ENCODE measurements at places on chromosomes 3 and 15.

- no peak for DNase-seq
Measured at GRCh38 chr3:181326637-181327223, 337.2 kb upstream of the DNAJC19 start.

DNA sequence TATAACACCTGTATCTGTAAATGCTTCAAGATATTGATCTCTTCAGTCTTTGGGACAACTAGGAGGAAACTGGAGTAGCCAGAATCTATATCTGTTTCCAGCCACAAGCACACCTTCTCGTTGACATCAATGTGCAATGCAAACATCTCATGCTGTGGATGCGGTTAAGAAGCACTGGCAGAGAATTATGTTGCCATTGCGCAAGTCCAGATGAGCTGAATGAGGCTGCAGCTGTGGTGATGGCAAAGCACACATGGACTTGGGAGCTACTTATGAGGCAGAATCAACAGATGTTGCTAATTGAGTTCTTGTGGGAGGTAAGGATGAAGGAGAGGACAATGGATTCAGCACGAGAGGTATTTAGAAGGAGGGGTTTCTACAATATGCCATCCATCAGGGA lies 90.9 kb downstream of the STRIT1 start:
- no peak for DNase-seq

- no peak for DNase-seq
Measured at GRCh38 chr15:74220475-74221248, 15.5 kb upstream of the CCDC33 start.

DNA sequence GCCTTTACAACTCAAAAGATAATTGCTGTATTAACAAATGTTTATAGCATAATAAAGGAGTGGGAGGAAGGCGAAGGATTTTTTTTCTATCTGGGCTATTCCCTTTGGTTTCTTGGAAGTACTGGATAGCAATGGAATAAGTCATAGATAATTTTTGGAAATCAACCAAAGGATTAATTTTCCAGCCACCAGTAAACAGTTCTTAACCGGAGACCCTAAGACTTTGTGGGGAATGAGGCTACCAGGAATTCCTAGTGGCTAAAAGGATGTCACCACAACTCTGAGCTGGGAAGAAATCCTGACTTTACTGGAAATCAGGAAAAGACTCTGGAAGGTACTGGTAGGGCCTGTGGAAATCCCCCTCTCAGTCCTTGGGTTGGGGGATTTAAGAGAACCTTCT lies 138.4 kb upstream of the RARB start:
- no peak for DNase-seq

- DNase-seq: no peak
Measured at GRCh38 chr3:184694716-184695115, 17.1 kb downstream of the MAGEF1 start.

DNA sequence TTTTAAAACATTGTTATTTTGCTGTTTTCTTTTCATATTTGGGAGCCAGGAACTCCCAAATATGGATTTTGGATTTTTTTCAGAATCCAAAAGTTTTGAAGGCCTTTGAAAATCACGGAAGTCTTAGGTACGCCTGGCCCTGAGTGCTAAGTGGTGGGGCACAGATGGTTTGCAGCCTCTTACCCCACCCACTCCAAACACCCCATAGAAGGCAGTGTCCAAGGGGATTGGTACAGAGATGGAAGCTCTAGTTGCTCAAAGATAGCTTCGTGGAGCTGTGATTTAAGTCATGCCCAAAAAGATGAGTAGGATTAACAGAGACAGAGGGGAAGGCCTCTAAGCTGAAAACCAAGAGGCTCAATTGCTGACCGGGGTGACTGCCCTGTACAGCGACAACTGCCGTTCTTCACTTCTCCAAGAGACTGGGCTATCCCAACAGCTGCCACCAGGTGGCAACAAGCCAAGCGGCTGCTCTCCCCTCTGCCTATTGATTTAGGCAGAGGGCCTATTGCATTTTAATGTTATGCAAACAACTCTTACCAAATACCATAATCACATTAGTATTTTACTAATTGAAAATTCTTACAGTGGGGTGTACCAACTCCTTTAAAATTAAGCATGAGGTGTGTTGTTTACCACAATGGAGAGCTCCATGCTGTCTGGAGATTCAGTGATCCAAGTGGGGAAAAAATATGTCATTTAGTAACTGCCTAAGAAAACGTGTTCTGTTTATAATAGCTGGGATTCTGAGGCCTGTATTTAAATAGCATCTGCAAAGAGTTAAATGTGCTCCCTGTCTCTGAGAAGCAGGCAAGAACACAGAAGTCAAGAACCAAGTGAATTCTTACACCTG lies 64.0 kb upstream of the C15orf61 start:
- DNase-seq: peak; percentile 62

DNA sequence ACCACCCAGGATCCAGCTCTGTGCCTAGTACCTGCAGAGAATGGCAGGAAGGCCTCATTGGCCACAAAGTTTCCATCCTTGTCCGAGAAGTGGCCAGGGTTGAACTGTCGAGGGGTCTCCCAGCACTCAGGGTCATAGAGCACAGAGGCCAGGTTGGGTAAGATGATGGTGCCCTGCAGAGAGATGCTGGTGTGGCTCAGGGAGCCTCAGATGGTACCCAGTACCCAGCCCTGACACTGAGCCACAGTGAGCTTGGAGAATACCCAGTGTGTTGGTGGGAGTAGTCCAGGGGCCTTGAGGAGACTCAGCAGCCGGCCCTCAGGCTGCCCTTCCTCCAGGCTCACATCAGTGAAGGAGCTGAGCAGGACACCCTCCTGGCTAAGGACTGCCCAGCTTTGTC lies 11.5 kb upstream of the PARL start:
- DNase-seq: no peak

- no peak for DNase-seq
Measured at GRCh38 chr3:120743556-120744195, 1.1 kb downstream of the GTF2E1 start.

DNA sequence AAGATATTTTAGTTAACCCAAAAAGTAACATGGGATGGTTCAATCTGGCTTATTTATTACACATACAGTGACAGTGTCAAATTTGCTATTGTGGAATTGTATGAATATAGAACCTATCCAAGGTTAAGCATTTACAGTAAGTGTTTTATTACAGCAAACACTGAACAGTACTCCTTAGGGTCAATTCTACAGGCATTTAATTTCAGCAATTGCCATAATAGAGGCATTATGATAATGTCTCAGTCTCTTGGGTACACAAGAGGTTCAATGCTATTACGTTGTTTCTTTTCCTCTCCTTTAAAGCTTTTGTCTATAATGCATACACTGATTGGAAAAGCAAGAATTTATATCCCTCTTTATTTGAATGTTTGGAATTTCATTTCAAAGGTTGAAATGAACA lies 275.7 kb upstream of the NAALADL2 start:
- DNase-seq: no peak

- DNase-seq: no peak
Measured at GRCh38 chr3:154161806-154162205, 40.6 kb downstream of the ARHGEF26 start.

DNA sequence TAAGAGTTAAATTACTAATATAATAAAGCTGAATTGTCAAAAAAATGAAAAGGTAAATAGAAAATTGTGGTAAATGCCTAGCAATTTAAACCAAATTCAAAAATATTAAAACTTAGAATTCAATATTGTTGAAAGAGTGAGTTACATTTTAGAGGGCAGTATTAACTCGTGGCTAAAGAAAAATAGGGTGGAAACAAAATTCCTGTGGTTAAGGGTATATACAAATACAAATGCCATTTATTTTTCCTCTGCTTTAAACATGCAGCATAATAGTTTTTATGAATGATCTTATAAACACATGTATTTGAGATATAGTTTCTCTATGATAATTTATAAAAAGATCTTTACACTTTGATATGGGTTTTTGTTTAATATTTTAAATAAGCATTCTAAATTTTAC lies 79.0 kb downstream of the NEDD4 start:
- DNase-seq: no peak

DNA sequence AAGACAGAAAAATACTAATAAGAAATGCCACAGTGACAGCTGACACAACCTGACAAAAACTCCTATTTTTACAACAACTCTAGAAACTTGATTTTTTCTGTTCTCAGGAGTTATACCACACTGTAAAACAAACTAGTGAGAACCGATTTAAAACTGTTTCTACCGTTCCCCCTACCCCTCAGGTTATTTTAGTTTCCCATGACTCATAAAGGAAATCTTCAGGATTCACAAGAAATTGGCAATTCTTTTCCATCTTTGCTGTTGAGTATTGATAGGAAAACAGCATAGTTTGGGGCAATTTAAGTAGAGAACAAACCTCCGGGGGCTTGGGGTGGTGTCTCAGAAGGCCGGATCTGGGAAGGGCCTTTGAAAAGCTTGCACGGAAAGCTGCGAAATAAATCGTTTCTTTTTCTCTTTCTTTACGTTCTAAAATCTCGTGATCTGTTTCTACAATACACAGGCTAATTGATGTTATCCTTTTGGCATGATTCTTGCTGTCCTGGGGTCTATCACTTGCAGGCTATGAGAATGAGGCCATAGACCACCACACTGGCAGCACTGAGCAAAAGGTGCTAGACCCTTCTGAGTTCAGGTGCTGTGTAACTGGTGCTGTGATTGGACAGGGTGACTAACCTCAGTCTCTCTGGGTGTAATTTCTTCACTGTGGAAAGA lies 89.3 kb downstream of the LPP start:
- no peak for DNase-seq

DNA sequence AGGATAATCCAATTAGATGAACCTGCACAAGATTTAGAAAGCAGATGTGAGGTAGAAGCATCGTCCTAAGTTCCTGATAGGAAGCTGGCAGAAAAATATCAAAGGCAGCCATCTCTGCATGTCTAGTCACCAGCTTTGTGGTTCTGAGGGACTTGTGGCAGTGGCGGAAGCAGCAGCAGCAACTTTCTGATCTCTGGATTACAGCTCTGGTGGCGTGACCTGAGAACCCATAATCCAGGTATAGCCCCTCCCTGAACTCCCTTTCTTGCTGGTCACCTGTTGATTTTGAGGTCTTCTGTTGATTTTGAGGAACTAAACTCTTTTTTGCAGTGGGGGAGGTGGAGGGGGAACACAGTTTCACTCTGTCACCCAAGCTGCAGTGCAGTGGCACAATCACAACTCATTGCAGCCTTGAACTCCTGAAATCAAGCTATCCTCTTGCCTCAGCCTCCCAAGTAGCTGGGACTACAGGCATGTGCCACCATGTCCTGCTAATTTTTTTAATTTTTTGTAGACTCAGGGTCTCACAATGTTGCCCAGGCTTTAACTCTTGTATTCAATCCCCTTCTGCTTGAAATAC lies 7.9 kb downstream of the FSIP1 start:
- DNase-seq: no peak

DNA sequence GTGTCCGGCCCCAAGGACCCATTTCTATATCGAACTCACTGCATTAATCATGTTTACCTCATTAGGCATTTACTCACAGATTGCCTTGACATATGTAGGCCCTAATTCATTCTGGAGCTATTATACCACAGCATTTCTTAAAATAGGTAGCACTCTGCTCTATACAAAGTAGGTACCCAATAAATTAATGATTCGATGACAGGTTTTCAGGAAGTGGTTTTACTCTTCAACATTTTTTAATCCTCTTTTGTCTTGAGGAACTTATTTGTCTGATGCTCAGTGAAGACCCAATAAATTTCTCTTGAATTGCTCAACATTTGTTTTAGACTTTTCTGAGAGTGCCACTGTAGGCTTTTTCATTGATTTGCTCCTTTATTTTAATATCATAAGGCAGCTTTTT lies 12.1 kb downstream of the TGFBR2 start:
- DNase-seq: no peak

- no peak for DNase-seq
Measured at GRCh38 chr3:141830508-141830907, 45.9 kb upstream of the ATP1B3 start.

GRCh38 chr3:174398761-174399160 lies 460.4 kb upstream of the NAALADL2 start:
- DNase-seq: no peak

GRCh38 chr3:131796558-131797198 lies 238.1 kb downstream of the CPNE4 start:
- no peak for DNase-seq

GRCh38 chr3:64928683-64929082 lies 240.9 kb upstream of the ADAMTS9 start:
- DNase-seq: no peak

DNA sequence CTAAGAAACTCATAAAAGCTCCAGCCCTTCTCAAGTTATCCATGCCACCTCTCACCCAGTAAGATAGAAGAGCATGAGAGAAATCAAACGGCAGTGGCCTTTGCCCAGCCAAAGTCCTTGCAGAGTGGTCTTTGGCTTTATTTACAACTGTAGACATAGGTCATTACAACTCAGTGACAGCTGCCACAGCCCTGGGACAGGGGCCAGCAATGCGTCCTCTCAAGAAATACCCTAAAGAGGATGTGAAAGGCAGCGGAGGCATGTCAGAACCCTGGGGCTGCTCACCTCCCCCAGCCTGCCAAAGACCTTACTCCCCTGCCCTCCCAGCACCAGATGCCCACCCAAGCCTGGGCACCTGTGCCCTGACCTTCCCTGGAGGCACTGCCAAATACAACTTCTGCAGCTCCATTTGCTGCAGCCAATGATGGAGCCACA lies 6.3 kb downstream of the ACAA1 start:
- DNase-seq: no peak

GRCh38 chr15:78067328-78068228 lies 9.9 kb downstream of the TBC1D2B start:
- DNase-seq: no peak

DNA sequence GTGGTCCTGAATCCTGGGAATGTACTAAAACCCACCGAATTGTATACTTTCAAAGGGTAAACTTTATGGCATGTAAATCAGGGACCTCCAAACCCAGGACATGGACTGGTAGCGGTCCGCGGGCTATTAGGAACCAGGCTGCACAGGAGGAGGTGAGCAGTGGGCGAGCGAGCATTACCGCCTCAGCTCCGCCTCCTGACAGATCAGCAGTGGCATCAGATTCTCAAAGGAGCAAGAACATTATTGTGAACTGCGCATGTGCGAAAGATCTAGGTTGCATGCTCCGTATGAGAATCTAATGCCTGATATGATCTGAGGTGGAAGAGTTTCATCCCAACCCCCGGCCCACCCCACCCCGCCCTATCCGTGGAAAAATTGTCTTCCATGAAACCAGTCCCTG lies 22.2 kb downstream of the HEG1 start:
- no peak for DNase-seq

GRCh38 chr15:58532126-58532525 lies 100.3 kb downstream of the LIPC start:
- no peak for DNase-seq

DNA sequence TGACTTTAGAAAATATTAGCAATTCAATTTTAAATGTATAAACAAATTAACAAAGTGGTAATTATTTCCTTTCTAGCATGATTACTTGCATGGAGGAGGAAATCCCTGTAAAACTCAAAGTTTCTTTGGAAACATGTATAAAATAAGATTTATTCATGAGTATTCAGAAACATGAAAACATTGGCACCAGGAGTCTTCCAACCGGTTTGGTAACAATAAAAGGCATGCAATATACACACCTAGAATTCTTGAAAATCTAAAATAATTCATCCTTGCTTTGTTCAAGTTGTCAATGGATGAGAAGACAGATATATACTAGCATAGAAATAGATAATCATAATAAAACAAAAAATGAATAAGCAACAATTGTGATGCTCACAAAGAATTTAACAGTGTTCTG lies 76.4 kb downstream of the ZPLD1 start:
- no peak for DNase-seq

GRCh38 chr3:23592961-23593931 lies 212.5 kb upstream of the UBE2E1 start:
- DNase-seq: no peak

- DNase-seq: no peak
Measured at GRCh38 chr3:182892226-182892625, 88.1 kb downstream of the DCUN1D1 start.

Data from stimulated activated CD8-positive, alpha-beta memory T cell treated with anti-CD3 and anti-CD28 coated beads, Interleukin-4, amount 100 ng/mL, for 1 hour (primary cell).